Peyer's patch (tissue), 4 donors: ENCODE measurements at places on chromosomes 6 and 20. TPM values are rescaled to one million over a fixed set of nuclear protein-coding genes. Genes with fewer than 3 reads are reported as not detected.

- no peaks in the 10 kb centered on the region for H3K27me3 ChIP-seq
- no peak overlapping the region for H3K27ac ChIP-seq
- DNase-seq, result no peak
- no peak overlapping the region for H3K4me3 ChIP-seq
Measured at GRCh38 chr6:125287718-125288117, 14.0 kb downstream of the HDDC2 start.

DNA sequence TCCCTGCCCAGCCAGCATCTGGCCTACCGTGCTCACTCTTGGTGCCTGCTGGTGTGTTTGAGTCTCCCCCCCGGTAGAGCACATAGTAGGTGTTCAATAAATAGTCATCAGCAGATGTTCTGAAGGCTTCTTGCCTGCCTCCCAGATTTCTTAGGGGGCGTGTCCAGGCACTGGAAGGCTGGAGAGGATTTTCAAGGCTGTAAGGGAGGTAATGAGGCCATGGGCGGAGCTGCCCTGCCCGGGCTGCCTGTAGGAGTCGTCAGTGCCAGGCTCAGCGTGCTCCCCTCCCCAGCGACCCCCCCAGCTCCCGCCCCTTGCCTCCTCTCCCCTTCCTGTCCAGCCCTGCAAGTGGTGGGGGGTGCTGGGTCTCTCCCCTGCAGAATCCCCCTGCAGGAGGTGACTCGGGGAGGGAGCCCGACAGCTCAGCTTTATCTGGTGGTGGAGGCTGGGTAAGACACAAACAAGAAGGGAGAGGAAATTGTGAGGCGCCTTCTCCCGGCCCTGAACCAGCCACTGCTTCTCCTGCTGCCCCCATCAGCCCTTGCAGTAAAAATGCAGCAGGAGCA, 55.9 kb downstream of the BCAS4 start:
- DNase-seq, result no peak
- no peaks in the 10 kb centered on the region for H3K27me3 ChIP-seq
- no peak overlapping the region for H3K27ac ChIP-seq
- no peak overlapping the region for H3K4me3 ChIP-seq

- no peak overlapping the region for H3K4me3 ChIP-seq
- no peaks in the 10 kb centered on the region for H3K36me3 ChIP-seq
- no peaks in the 10 kb centered on the region for H3K4me1 ChIP-seq
Measured at GRCh38 chr20:959996-960615, 42.0 kb downstream of the RSPO4 start.

DNA sequence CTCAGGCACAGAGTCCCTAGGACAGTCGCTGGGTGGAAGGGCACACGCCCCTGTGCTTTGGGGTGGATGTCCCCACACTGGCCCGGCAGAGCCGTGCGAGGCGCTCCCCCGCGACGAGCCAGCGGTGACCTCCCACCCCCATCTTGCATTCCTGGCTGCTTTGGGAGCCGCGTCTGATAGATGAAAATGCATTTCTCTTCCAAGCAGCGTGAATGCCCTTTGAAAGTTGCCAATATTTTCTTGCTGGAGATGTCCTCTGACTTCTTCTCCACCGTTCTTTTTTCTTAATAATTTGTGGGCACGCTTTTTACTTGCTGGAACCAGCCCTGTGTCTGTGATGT, 29.9 kb downstream of the COL20A1 start:
- H3K27ac ChIP-seq, result no peak overlapping the region
- no peaks in the 10 kb centered on the region for H3K4me1 ChIP-seq
- no peaks in the 10 kb centered on the region for H3K36me3 ChIP-seq
- H3K4me3 ChIP-seq, result no peak overlapping the region

DNA sequence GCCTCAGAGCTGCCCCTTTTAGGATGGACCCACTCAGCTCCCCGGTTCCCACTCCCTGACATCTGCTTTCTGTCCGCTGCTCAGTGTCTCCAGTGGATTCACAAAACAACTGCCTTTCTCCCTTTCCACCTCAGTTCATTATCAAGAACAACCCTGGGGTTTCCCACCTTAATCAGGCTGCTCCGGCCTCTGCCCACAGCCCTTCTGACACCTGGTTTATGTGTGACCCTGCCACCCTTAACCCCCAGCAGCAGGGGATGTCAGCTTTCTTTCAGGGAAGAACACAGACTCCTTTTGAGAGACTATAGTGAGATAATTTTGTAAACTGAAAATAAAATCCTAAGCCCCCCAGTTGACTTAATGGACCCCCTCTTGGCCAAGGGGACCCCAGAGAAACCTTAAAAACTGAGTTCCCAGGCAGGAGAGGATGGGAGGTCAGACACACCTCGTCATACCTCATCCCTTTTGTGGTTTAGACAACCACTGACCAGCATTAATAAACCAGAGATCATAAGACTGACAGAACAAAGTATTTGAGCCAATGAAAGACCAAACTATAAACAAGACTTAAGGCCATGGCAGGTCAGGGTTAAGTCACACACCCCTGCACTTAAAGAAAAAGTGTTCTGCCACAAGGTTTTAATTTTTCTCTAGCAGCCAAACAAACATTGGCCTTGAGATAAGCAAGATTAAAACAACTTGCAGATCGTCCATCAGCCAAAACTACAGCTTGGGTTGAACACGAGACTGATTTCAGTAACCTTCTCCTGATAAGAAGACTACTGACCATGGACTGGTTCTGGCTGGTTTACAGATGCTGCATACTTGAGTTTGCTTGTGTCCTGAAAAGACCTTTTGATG, 42.4 kb upstream of the DDR1 start:
- H3K4me1 ChIP-seq, result no peaks in the 10 kb centered on the region
- no peaks in the 10 kb centered on the region for H3K36me3 ChIP-seq
- H3K4me3 ChIP-seq, result no peak overlapping the region
- H3K27ac ChIP-seq, result no peak overlapping the region
- no peak for DNase-seq

Gene LTB
- 14.9 TPM for total RNA-seq

Gene IL20RA
- total RNA-seq, result 0.47 TPM

Gene SASH1
- total RNA-seq, result 28.9 TPM

Gene MAPK13
- total RNA-seq, result 149 TPM

DNA sequence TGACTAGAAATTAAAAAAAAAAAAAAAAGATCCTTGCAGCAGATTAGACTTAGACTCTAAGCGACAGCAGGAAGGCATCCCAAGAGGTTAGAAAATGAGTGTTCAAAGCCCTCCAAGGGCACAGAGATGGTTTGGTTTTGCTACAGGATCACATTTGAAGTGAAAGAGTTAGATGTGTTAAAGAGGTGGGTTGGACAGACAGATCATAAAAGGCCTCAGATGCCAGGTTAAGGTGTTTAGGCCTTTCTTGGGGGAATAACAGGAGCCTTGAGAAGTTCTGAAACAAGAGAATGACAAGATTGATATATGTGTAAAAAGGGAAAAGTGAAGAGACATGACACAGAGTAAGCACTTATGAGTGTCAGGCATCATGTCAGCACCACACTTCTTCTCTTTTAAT, 107.5 kb downstream of the FYN start:
- H3K4me3 ChIP-seq, result no peak overlapping the region
- peaks cover 13% of the 10 kb centered on the region for H3K4me1 ChIP-seq
- H3K27me3 ChIP-seq, result no peaks in the 10 kb centered on the region
- H3K36me3 ChIP-seq, result no peaks in the 10 kb centered on the region

Gene MUCL3
- not detected for total RNA-seq

DNA sequence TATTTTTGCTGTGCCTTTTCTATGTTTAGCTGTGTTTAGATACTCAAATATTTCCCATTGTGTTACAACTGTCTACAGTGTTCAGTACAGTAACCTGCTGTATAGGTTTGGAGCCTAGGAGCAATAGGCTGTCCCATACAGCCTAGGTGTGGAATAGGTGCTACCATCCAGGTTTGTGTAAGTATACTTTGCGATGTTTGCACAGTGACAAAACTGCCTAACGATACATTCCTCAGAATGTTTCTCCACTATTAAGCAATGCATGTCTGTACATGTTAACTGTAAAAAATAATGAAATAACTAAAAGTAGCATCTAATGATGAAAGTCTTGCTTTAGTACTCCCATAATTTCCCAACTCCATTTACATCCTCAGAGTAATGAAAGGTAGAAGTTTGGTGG, 46.0 kb downstream of the SERAC1 start:
- H3K4me3 ChIP-seq, result no peak overlapping the region
- H3K27me3 ChIP-seq, result no peaks in the 10 kb centered on the region
- H3K27ac ChIP-seq, result no peak overlapping the region
- DNase-seq, result no peak

Gene SLC17A1
- not detected for total RNA-seq

- H3K27ac ChIP-seq, result no peak overlapping the region
- no peaks in the 10 kb centered on the region for H3K27me3 ChIP-seq
- DNase-seq, result no peak
- H3K36me3 ChIP-seq, result no peaks in the 10 kb centered on the region
- H3K4me3 ChIP-seq, result no peak overlapping the region
- H3K4me1 ChIP-seq, result no peaks in the 10 kb centered on the region
Measured at GRCh38 chr6:4565301-4566250, 210.6 kb upstream of the CDYL start.

DNA sequence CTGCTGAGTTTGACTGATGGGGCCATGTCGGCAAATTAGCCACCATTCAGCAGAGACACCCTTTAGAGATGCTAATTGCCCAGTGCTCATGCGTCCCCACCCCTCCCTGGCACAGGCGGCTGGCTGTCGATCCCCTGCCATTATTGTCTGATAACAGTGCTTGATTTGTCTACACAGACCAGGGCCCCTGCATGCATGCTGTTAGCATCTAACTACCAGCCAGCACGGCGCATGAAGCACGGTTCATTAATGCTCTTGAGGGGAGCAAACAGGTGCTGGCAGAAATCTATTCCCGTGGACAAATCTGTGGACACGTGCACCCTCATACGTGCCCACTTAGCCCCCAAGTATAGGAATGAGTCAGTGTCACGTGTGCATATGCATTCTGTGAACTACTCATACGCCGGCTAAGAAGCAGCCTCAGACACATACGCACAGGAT, 32.2 kb downstream of the KCNB1 start:
- no peaks in the 10 kb centered on the region for H3K4me1 ChIP-seq
- no peaks in the 10 kb centered on the region for H3K36me3 ChIP-seq
- H3K27ac ChIP-seq, result no peak overlapping the region
- no peak for DNase-seq
- no peaks in the 10 kb centered on the region for H3K27me3 ChIP-seq

Gene CCR6
- total RNA-seq, result 0.67 TPM

GRCh38 chr20:17549131-17549530, 18.0 kb upstream of the BFSP1 start:
- H3K4me3 ChIP-seq, result no peak overlapping the region
- H3K27me3 ChIP-seq, result no peaks in the 10 kb centered on the region
- H3K27ac ChIP-seq, result no peak overlapping the region
- DNase-seq, result no peak
- H3K36me3 ChIP-seq, result no peaks in the 10 kb centered on the region
- H3K4me1 ChIP-seq, result no peaks in the 10 kb centered on the region

DNA sequence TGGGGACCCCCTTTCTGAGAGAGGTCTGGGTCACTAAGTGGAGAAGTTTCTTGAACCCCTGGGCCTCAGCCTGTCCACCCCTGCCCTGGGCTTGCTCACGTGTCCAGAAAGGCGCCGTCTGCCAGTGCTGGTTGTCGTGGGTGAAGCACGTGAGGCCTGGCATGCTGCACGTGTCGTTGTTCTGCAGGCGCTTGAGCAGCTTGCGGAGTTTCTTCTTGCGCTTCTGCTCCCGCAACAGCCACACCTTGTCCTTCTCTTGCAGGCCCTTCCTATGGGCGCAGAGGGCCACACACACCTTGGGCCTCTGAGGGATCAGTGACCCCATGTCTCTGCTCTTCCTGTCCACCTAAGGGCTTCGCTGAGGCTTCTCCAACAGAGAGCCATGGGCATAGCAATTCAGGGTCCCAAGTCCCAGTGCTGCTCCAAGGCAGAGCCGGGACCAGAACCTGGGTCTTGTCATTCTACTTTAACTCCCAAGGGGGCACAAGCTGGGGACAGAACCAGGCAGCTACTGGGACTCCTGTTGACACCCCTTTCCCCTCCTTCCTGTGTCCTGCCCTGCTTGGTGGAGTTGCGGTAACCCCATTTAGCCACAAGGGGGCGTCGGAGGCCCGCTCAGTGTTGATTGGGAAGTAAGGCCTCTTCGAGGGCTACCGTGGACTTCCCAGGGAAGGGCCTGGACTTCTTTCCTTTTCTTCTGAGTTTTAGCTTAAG, 121.8 kb downstream of the SULF2 start:
- H3K36me3 ChIP-seq, result no peaks in the 10 kb centered on the region
- no peaks in the 10 kb centered on the region for H3K27me3 ChIP-seq
- DNase-seq, result peak; percentile 84
- H3K27ac ChIP-seq, result no peak overlapping the region
- no peak overlapping the region for H3K4me3 ChIP-seq

Gene INSM1
- total RNA-seq, result 1.4 TPM
